Fibroblast of pulmonary artery (primary cell): ENCODE measurements at places on chromosomes 16 and 17.
A peak's percentile ranks its signal among the peaks of the same experiment; 100 is the strongest.

DNA sequence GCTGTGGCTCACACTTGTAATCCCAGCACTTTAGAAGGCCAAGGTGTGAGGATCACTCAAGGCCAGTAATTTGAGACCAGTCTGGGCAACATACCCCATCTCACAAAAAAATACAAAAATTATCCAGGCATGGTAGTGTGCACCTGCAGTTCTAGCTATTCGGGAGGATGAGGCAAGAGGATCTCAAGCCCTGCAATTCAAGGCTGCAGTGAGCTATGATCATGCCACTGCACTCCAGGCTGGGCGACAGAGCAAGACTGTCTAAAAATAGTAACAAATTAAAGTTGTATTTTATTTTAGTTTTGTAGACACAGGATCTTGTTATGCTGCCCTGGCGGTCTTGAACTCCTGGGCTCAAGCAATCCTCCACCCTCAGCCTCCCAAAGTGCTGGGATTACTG lies 18.2 kb downstream of the USP31 start:
- no peak for DNase-seq

DNA sequence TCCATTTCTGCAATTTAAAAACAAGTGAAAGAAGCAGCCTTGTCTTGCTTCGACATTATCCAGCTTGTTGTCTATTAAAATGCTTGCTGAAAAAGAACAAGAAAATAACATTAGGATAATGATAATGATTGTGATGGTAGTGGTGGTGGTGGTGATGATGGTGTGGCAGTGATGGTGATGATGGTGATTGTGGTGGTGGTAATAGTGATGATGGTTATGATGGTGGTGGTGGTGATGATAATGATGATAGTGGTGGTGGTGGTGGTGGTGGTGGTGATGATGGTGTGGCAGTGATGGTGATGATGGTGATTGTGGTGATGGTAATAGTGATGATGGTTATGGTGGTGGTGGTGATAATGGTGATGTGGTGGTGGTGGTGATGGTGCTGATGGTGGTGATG lies 41.5 kb downstream of the C17orf67 start:
- DNase-seq: no peak

GRCh38 chr17:14228903-14229302 lies 7.8 kb downstream of the CDRT15 start:
- no peak for DNase-seq

- no peak for DNase-seq
These were observed 172.5 kb downstream of the GRIN2A start for GRCh38 chr16:10009684-10010083.

GRCh38 chr17:78766225-78766624 lies 15.8 kb downstream of the CYTH1 start:
- DNase-seq: no peak

GRCh38 chr16:57472665-57473060 lies 10.2 kb downstream of the POLR2C start:
- no peak for DNase-seq

DNA sequence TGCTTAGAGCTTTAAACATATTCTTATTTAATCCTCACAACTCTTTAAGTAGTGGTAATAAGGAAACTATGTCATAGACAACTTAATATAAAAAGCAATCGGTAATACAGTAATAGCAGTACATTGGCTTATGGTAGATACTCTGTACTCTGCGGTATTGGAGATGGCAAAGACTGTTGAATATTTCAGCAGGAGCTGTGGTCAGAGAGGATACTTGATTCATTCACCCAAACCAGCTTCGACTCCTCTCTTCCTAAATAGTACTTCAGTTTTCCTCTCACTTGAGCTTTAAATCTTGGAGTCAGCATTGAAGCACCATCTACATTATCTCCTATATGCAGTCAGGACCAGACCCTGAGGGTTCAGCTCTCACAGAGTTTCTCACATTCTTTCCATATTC lies 169.3 kb downstream of the CYB561 start:
- DNase-seq: no peak

DNA sequence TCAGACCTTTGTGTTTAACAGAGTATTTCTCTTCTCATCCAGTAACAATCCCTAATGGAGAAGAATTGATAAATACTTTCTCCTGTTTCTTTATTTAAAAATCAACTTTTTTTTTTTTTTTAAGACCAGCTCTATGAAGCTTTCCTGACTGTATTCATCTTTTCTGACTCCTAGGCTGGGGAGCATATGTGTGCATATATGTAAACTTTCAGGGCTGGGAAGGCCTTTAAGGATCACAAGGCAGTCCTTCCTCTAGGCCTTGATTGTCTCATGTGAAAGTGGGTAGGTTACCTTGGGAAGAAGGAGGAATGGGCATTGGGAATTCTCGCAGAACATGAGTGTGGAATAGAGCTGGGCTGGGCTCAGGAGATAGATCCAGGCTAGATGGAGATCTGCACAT lies 292.9 kb upstream of the SALL1 start:
- DNase-seq: no peak

GRCh38 chr16:59887856-59888255 lies 1153.7 kb upstream of the GOT2 start:
- no peak for DNase-seq

- DNase-seq: peak; percentile 80
These were observed 2.9 kb downstream of the RNF213 start for GRCh38 chr17:80263253-80264204.

- DNase-seq: no peak
These were observed 110.7 kb upstream of the IRX3 start for GRCh38 chr16:54397190-54397835.

DNA sequence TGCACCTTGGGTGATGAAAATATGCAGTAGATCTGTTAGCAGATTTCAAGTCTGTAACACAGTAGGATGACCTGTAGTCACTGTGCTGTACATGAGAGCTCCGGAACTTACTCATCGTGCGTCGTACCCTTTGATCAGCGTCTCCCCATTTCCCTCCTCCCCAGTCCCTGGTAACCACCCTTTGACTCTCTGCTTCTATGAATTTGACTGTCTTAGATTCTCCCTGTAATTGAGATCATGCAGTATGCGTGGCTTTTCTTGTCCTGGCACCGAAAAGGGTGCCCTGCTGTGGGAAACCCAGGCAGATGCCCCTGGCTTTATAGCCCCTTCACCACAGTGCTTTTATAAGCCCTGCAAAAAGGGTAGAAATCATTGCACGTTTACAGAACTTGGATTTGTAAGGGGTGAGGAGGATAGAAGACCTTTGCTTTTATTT lies 20.5 kb downstream of the CLEC16A start:
- DNase-seq: no peak

GRCh38 chr17:30021708-30022317 lies 80.4 kb downstream of the EFCAB5 start:
- peak; percentile 73 for DNase-seq

GRCh38 chr17:83124871-83125514 lies 45.6 kb downstream of the METRNL start:
- no peak for DNase-seq

DNA sequence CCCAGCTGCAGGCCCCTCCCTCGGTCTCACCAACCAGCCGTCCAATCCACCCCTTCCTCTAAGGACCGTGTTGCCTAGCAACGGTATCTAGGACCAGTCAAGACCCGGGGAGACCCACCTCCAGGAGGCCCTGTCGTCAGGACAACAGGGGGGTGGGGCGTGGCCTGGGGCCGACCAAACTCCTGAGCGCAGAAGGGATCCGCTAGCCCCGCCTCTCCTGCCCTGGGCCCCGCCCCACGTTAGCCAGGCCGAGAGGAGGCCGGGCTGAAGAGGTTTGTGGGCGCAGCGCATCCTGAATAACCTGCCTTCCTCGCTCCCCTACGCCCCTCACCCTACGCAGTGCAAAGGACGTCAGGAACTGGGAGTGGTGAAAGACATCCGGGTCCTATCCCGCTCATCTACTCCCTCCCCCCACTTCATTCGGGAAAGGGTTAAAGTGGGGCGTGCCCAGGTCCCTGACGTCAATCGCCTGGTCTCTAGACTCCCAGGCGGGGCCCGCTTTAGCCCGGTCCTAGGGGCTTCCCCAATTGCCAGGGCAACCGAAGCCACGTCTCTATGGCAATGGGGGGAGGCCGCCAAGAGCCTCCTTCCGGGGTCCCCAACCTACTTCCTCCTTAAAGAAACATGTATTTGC lies 14.7 kb downstream of the DLG4 start:
- DNase-seq: peak; percentile 85

DNA sequence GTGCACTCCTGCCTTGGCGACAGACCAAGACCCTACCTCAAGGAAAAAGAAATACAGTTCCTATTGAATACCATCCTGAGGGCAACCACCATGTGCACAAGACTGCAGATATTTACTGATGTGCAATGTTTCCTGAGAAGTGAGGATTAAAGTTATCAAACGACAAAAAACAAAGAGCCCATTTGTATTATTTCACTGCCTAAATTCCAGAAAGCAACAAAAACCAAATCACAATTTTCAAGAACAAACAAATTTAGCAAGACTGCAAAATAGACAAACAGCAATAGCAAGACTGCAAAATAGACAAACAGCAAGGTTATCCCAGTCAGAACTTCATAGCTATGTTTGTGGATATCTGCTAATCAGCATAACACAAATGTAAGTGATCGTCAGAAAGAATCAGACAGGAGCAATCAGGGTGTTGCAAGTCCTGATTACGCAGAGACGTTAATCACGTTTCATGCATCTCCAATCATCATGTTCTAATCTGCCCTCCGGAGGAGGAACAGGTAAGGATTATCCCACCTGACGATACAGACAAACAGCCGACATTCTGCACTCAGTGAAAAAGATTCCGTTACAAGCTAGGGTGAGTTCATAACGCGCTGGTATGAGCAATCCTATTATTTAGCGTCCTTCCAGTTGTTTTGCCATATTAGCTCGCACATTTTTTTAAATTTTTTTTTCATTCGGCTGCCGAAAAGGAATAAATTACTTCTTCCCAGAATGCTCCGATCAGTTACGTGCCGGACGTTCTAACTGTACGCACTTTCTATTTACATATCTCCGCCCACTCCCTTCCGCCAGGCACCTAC lies 2.9 kb downstream of the TMEM107 start:
- peak; percentile 98 for DNase-seq

DNA sequence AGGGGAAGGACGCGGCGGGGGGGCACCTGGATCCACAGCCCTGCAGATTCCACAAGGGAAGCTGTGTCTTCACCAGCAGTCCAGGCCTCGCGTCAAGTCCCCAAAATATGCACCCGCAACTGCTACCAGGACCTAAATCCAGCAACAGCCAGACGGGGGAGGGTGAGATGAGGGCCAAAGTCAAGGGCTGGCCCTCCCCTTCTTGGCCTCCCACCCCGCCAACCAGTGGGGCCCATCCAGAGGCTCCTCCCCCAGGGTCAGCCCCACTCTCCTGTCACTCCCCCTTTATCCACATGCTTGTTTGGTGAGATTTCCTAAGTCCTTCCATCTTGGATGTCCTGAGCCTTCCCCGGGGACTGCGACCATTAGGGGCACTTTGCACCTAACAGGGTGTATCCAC lies 138.7 kb downstream of the ENGASE start:
- no peak for DNase-seq

- no peak for DNase-seq
These were observed 419.1 kb downstream of the CA10 start for GRCh38 chr17:51739245-51739886.
